ENCODE measurements at places on chromosomes 2 and 18.

GRCh38 chr18:59454909-59455727 is 96.1 kb upstream of the LMAN1 start:
- DNase-seq = no peak

DNA sequence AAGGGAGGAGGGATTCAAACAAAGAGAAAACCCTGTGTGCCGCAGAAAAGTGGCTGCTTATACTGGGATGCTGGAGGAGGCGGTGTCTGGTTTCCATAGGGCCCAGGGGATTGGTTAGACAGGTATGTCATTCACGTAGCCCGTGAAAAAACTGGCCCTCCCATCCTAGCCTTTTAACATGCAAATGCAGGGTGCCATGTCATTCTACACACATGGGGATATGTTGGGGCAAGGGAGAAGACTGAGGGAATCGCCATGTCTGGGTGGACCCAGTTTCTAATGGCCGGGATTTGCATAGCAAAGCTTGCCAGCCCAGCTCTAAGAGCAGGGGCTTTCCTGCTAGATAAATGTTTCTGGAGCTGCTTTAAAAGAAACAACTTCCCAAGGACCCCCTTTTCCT is 8.2 kb upstream of the RNU2-63P start:
- DNase-seq = peak; percentile 95

- DNase-seq = no peak
These were observed 6.5 kb downstream of the SPR start for GRCh38 chr2:72893594-72894319.

- no peak for DNase-seq
These were observed 825 bp downstream of the ITGA6 start for GRCh38 chr2:172427990-172428831.
